Pons (tissue), 1 donor: ENCODE measurements at places on chromosomes 1 and 21.

DNA sequence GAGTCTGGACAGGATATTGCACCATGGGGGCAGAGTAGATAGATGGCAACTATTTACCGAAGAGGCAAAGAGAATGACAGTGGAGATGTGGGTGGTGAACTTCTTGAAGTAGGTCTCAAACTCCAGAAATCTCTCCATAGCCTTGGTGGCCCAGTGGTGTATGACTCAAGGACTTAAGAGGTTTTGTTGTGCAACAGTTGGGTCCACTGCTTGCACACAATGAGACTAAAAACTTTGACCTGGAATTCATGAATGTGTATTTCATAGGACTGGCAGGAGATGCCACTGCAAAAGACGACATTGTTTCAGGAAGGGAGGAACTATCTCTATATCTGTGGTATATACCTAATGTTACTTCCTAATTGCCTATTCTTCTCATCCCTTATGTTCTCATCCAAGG lies 75.9 kb downstream of the ZSCAN20 start:
- DNase-seq: no peak

GRCh38 chr1:2130871-2131289 lies 63.7 kb downstream of the FAAP20 start:
- no peak for DNase-seq

- peak; percentile 91 for DNase-seq
These were observed 823 bp upstream of the SYF2 start for GRCh38 chr1:25232866-25233784.

DNA sequence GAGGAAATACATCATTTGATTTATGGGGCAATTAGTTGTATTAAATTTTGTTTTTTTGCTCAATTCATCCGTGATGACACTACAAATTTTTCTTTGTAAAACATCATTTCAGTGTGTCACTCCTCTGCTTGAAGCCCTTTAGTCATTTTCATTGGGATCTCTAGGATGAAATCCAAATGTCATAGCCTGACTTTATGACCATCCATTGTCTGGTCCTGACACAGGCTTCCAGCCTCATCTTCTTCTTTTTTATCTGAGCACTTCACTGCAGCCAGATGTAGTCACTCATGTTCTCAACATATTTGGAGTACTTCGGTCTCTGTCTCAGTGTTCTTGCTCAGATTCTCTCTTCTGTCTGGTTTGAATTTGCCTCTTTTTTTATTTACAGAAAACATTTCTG lies 173.1 kb downstream of the HMCN1 start:
- no peak for DNase-seq

DNA sequence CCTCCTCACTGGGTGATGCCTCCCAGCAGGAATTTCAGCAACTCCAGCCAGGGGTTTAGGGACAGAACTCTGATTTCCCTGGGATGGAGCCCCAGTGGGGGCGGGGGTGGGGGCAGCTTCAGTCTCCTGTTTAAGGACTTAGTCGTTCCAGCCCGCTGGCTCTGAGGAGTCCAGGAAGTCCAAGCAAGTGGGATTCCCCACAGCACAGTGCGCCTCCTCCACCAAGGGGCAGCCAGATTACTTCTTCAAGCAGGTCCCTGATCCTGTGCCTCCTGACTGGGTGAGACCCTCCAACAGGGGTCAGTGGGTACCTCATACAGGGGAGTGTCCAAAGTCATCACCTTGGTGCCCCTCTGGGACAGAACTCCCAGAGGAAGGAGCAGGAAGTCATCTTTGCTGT lies 1438.4 kb upstream of the B3GALT2 start:
- no peak for DNase-seq

DNA sequence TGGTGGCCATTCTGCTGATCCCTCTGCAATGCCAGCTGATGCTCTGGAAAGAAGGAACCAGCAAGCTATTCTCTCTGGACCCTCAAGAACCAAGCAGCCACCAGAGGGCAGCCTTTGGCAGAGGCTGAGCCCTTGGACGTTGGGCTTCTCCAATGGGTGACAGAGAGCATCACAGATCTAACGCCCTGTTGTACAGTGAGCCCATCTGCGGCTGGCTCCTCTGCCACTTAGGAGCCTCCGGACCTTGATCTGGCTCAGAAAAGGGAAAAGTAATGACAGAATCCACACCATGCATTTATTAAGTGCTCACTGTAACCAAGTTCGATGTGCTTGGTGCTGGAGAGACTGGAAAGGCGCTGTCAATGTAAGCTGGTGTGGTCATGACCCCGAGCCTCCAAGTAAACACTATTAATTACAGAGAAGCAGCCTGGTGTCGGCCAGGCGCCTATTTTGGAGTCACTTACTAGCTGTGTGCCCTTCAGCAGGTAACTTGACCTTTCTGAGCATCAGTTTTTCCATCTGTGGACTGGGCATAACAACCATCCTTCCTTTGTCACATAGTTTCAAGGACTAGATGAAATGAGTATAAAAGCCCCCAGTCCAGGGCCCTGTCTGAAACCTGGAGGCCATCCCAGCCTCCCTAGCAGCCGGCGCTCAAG lies 34.9 kb downstream of the ECE1 start:
- peak; percentile 95 for DNase-seq

GRCh38 chr21:36504067-36505058 lies 24.4 kb upstream of the CLDN14 start:
- peak; percentile 54 for DNase-seq

GRCh38 chr1:102851616-102852015 lies 256.7 kb downstream of the COL11A1 start:
- DNase-seq: no peak

DNA sequence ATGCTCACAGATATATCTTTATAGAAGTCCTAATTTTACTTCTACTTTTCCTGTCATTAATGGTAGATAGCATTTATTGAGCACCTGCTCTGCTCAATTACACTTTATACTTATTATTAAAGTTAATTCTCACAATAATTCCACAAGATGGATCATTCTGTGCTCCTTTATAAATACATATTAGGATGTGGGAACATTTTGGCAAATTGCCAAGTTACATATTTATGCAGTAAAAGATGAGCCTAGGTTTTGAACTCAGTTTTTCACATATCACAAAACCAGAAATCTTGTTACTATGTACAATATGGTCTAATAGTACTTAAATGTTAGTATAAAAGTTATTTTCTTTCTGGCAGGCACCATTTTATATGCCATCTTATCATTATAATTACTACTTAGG lies 895.0 kb upstream of the B3GALT2 start:
- no peak for DNase-seq

GRCh38 chr1:107879927-107880326 lies 85.1 kb downstream of the VAV3 start:
- no peak for DNase-seq
